Choroid plexus epithelial cell (primary cell): ENCODE measurements at places on chromosomes 4 and X.

- peak; percentile 49 for DNase-seq
Measured at GRCh38 chr4:4284827-4285618, 4.9 kb downstream of the LYAR start.

GRCh38 chrX:105307762-105308161 is 87.3 kb upstream of the TEX13A start:
- peak; percentile 29 for DNase-seq

DNA sequence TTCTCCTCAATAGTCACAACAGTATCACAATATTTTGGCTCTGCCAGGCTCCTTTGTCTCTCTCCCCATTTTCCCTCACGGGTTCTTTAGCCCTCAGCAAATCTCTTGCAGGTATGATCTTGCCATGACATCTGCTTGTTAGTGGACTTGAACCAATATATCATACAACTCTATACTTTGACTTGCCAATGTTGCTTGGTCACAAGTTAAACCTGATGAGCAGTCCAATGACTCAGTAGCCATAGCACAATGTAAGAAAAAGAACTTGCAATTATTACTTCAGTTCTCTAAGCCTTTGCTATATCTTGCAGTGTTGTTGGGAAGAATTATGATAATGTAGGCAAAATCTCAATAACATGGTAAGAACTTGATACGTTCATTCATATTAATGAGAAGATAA is 174.6 kb upstream of the NRK start:
- DNase-seq = no peak

DNA sequence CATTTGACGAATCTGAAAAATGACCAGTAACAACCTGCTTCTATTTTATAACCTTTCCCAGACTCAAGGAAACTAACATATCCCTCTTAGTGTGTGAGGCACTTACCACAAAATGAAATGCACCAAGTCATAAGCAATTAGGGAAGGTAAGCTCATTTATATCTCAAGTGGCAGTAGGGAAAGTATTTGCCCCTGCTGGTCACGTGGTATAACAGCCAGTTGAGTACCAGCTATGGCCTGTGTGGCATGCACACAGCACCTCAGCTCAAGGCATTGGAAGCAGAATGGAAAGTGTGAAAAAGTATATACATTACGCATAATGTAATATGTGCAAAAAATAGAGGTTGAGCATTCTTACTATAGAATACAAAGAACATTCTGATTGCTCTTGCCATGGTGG is 178.3 kb upstream of the GYPA start:
- no peak for DNase-seq
